GM12891 (cell line): ENCODE measurements at places on chromosomes 3 and 15.

GRCh38 chr15:47736143-47736786 lies 19.0 kb downstream of the SEMA6D start:
- no peak for DNase-seq

DNA sequence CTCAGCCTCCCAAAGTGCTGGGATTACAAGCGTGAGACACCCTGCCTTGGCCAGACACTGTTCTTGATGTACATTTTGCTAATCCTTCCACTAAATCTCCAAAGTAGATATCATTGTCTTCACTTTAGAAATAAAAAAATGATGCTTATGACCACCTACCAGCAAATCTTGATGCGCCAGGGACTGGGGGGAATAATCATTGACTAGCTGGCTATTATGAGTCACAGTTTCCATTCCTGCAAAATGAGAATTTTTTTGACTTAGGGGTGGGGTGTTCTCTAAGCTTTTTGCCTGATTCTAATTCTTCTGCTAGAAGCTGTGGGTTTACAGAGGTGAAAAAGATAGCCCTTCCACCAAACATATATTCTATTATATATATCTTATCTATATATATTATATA lies 17.1 kb upstream of the RFC4 start:
- DNase-seq: no peak

GRCh38 chr15:58510715-58511598 lies 79.2 kb downstream of the LIPC start:
- no peak for DNase-seq

GRCh38 chr3:188701485-188701969 lies 470.2 kb upstream of the TPRG1 start:
- DNase-seq: no peak

- DNase-seq: no peak
Observed at GRCh38 chr3:31884251-31884650, 96.8 kb downstream of the OSBPL10 start.

DNA sequence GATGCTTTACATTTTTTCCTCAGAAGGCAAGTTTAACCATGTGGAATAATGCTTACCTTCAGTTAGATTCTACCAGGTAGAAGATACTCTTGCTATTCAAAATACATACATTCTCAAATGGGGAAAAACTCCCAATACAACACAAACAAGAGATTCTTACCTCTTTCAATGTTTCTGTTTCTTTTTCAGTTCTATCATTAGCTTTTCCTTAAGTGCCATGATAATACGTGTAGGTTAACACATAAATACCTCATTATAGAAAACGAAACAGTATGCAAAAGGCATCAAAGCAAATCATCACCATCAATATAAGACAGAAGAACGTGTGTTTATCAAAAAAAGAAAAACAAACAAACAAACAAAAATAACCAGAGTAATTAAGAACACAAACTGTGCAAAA lies 300.7 kb upstream of the ROBO1 start:
- DNase-seq: no peak

DNA sequence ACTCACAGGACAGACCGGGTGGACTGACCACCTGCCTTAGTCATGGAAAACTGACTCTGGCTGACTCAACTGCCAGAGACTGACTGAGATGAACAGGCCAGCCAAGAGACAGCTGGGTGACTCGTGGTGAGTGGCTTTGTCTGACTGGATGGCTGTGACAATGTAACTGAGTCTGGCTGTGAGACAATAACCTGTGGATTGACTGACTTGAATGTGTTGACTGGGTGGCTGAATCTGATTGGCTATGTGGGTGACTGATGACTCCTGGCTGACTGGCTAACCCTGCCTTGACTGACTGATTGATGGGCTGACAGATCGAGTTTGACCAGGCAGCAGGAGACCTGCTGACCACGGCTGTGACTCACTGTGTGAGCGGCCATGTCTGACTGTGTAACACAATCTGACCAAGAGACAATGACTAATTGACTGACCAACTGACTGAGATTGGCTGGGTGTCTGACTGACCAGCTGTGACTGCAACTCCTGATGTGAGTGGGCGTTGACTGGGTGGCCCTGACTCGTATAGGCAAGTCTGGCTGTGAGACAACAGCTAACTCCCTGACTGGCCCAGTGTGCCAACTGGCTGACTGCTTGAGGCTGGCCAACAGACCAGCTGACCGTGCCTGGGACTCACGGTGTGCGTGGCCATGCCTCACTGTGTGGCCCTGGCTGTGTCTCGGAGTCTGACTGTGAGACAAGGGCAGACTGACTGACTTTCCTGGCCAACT lies 509.1 kb downstream of the SHQ1 start:
- DNase-seq: no peak

DNA sequence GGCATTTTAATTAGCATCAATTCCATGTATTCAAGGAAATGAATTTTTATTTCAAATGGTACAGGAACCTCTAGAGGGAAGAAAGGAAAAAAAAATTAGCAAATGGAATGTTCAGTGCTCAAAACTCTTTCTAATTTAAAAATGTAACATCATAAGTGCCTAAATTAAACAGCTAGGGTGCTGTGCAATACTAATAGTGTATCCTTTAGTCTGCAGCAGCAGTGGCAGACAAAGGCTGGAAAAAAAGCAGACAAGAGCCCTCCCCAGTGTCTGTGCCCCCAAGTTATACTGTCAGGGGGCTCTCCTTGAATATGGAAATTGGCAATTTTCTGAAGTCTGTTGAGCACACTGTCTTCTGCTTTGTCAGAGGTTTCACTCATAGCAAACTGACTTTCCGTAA lies 159.5 kb downstream of the CLSTN2 start:
- DNase-seq: no peak

GRCh38 chr3:112623717-112624116 lies 17.2 kb downstream of the CCDC80 start:
- no peak for DNase-seq

GRCh38 chr3:183385698-183386613 lies 42.5 kb downstream of the MCF2L2 start:
- peak; percentile 15 for DNase-seq

DNA sequence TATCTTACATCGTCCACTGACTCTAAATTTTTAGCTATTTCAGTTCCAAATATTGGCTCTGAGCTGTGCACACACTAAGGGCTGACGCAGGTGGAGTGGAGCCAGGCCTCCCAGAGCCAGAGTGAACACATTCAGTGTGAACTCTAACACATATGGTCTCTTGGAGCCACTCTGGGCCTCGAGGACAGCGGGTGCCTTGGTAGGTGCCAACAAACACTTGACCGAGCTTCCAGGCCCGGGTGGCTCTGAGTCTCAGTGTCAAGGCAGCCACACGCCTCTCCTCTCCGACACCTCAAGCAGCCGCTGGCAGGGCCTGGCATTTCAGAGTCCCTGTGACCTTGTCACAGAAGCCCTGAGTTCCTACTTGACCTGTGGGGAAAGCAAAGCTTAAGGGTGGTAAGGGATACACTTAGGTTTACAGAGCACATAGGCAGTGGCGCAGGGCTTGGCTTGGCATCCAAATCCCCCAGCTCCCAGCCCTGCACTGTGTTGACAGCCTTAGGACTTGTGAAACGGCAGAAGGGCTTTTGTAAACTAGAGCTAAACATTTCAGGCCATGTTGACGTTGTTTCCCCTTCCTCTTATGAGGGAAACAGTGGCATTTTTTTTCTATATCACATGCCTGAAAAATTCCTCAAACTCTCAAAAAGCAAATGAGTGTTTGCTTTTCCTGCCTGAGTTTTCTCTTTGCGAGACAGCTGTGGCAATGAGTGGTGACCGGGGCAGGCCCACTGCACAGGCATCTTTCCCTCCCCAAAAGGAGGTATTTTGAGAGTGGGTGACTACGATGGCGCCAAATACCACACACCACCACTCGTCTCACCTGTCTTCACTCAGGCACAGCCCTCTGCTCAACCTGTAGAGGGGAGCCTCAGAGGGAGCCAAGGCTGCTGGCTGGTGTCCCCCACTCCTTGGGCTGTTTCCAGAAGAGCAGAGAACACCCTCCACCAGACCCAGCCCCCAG lies 60.8 kb downstream of the DAPK2 start:
- DNase-seq: no peak

GRCh38 chr3:152968388-152969024 lies 133.6 kb downstream of the P2RY1 start:
- no peak for DNase-seq

- no peak for DNase-seq
Observed at GRCh38 chr15:93179072-93179471, 90.1 kb upstream of the RGMA start.

DNA sequence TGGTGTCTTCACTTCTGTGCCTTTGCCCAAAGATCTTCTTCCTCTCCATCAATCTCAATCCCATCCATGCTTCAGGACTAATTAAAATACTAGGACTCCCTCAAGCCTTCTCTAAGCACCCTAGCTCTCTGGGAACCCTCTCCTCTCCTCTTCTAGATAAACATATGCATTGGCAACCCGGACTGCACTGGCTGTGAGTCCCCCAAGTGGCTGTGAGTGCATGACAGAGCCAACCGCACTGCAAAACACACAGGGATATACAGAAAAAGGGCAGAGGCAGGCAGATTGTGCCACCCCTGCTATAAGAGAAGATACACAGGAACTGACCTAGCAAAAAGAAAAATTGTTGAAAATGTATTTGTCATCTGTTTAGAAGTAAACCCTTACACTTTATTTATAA lies 457.1 kb downstream of the MFSD1 start:
- no peak for DNase-seq

DNA sequence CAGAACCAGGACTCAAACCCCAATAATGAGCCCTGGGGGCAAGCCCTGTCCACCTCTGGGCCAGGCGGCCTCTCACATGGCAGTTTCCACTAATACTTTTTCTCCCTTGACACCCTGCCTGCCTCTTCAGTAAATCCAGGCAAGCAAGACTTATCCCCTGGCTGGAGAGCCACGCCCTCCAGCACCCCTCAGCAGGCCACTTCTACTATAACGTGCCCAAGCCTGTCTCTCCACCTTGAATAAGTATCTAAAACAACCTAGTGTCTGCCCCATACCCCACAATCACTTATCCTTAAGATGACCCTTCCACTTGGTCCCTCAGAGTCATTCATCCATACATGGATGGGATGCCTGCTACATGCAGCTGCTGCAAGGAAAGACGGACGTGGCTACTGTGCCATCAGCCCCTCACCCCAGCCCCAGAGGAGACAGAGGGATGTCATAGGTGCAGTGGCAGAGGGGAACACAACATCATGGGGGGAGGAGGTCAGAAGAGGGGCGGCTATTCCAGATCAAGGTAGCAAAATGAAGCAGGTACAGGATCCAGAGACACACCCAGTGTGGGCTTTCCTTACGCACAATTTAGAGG lies 63.4 kb downstream of the LRIG1 start:
- DNase-seq: no peak

DNA sequence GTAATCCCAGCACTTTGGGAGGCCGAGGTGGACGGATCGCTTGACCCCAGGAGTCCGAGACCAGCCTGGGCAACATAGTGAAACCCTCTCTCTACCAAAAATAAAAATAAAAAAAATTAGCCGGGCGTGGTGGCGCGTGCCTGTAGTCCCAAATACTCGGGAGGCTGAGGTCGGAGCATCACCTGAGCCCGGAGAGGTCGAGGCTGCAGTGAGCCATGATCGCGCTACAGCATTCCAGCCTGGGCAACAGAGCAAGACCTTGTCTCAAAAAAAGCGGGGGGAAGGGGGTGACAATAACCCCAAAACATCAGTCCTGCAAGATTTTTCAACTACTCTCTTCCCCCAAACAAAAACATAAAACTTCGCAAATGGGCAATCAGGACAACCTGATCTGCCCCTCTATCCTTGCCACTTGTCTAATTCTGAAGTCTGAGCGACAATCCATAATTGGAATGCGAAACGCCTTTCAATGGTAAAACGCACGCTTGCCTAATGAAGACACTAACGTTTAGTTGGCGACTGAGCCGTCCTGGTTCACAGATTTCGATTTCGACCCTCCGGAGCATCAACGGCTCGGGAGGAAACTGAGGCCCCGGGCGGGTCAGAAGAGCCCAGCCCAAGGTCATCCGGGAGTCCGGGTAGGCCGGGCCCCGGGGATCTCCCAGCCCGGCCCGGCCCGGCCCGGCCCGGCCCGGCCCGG lies 868 bp downstream of the BTBD1 start:
- DNase-seq: no peak

DNA sequence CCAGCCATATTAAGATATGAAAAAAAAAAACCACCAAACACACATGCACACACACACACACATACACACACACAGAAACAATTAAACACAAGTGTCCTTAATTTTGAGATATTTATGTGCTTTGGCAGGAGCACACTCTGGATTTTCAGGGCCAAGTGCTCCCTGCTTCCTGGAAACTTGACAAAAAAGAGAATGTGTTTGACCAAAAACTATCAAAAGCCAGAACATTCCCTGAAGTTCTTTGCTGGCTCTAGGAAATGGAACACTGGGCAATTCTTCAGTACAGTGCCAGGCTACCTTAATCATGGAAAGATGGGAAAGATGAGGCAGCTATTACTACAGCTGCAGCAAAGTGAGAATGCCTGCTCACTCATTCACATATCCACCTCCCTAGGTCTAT lies 44.6 kb downstream of the P3H2 start:
- no peak for DNase-seq

DNA sequence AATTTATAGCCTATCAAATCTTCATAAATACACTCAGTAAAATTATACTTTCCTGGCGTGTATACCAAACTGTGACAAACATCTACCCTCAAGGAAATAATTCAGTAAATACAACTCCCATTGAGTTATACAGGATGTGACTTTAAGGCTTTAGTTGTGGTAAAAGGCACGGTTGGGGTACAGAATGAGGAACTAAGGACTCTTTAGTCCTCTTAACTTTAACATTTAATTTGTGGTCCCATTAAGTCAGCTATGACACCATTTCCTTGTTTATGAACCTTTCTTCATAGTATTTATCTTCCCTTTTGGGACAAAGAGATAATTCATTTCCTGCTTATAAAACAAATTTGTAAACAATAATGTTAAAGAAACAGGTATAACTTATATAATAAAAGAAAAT lies 30.2 kb downstream of the IFT80 start:
- DNase-seq: no peak

GRCh38 chr3:27354161-27354560 lies 15.0 kb downstream of the NEK10 start:
- no peak for DNase-seq

DNA sequence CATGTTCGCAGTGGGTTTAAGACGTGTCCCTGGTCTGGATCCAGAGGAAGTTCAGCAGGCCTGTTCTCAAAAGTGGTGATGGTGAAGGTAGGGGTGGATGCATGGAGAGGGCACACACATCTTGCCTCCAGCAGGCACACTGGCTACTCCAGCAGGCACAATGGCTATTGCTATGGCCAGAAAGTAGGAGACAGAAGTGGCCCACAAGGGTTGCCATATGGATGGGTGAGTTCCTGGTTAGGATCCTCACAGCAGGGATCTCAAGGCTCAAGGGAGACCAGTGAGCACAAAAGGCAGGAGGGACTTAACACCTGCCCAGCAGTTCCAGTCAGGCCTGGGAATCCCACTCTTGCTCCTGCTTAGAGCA lies 107.9 kb downstream of the LRIG1 start:
- DNase-seq: no peak

GRCh38 chr15:41160639-41161315 lies 44.7 kb upstream of the INO80 start:
- no peak for DNase-seq
